Activated CD4-positive, alpha-beta T cell treated with anti-CD3 and anti-CD28 coated beads, Interleukin-2, amount 10 ng/mL, durations not matched to agents 7 days and 5 days (primary cell): ENCODE measurements at places on chromosomes 4 and X. TPM values are rescaled to one million over a fixed set of nuclear protein-coding genes. Genes with fewer than 3 reads are reported as not detected.
A peak's percentile ranks its signal among the peaks of the same experiment; 100 is the strongest.

DNA sequence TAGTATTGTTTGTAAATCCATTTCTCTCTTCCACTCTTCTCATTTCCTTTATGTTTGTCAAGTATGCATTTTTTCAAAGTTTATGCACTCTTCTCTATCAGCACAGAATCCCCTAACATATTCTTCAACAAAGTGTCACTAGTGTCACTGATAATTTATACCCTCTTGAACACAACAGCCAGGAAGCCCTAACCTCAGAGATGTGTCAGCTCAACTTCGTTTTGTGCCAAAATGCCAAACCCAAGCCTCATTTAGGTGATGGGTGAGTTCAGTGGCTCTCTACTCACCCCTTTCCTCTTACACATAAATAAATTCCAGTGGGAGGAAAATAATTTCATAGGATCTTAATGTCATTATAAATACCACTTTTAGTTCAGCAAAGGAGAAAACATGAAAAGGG, 22.4 kb upstream of the P2RY10 start:
- DNase-seq: no peak

DNA sequence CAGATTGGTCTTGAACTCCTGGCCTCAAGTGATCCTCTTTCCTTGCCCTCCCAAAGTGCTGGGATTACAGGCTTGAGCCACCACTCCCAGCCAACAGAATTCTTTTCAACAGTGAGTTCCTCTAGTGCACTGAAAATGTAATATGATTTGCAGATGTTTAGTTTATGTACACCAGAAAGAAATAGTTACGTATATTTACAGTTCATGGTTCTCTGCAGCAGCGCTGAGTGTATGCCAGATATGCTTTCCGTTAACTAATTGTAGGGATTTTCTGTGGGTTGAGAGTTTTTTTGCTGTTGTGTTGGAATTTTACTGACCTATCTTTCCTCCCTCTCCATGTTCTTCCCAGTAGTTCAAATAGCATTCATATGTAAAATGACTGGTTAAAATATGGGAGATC, 44.0 kb downstream of the GAB1 start:
- no peak for DNase-seq

- no peak for DNase-seq
Measured at GRCh38 chr4:143538979-143539669, 25.6 kb downstream of the SMARCA5 start.

DNA sequence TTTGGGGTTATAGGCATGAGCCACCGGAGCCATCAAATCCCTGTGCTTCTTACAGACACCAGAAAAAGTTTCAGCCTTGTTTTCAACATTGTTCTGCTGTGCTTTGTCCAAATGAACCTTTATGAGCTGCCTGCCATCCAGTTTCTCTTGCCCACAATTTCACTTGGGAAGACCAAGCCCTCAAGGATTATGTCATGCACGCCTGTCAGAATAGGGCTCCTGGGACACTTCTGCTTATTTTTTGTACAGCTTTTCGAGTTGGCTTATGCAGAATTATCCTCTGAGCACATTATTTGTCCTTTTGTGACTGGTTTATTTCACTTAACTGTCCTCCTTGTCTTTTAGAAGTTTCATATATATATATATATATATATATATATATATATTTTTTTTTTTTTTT, 16.2 kb downstream of the UBE2K start:
- DNase-seq: no peak

DNA sequence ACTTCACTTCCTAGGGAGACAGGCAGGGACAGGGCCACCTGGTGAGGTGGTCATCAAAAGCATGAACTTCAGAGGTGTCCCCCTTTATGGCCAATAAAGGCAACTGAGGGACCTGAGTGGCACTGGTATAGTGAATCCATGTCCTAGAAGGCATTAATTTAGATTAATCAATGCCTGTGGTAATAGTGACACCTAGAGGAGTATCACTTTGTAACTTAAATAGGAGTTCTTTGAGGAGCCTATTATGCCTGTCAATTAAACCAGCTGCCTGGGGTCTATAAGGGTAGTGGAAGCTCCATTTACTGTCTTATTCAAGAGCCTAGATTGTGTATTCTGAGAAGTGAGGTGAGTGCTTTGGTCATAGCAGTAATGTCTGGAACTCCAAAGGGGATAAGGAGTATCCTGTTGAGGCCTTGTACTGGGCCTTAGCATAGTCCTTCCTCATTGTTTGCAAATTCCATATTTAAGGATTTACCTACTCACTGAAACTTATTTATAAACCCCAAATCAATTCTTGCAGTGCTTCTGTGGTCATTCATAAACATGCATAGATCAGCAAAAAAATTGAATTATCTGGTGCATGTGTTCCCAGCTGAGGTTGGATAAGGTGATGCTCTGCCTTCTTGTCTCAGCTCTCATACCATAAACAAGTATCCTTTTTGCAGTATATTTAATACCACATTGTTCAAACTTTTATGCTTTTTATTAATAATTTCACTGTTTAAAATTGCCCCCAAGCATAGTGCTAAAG, 213.8 kb upstream of the RADX start:
- DNase-seq: no peak

GRCh38 chr4:20829617-20830357, 129.5 kb downstream of the PACRGL start:
- DNase-seq: no peak

- no peak for DNase-seq
Measured at GRCh38 chrX:69089203-69089602, 76.0 kb downstream of the PJA1 start.

DNA sequence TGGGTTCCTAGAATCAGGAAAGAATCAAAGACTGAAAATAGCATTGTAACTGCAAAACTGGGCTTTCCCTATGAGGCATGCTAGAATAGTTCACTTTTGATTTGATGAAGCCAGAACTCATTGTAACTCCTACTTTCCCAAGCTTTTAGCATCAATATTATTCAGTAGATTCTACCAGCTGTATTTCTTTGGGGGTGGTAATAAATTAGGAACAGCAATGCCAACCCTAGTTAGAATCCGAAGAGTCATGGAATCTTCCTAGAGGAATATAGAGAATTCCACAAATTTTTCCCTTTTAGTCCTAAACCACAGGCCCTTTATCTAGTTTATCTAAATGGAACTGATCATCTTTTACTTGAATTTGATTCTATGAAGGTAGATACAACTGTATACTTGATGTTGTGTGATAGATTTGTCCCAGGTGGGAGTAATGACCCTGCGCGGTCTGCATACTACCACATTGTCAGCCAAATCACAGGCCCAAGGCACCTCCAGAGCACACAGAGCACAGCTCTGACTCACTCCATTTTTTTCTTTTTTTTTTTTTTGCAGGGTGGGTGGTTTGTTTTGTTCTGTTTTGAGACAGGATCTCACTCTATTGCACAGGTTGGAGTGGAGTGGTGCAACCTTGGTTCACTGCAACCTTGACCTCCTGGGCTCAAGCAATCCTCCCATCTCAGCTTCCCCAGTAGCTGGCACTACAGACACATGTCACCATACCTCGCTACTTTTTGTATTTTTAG, 66.6 kb downstream of the EDNRA start:
- no peak for DNase-seq

DNA sequence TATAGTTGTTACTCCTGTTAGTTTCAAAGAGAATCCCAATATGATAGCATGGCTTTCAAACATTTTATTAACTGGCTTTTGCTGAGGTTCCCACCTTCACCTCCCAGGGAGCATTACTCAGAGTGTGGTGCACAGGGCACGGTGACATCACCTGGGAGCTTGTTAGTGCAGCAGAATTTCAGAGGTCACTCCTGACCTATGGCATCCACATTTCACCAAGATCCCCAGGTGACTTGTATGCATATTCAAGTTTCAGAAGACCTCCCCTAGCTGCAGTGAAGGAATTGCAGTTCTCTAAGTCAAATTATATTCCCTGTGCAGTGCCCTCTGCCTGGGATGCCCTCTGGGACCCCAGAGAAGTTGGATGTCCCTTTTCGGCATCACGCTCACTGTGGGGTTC, 29.7 kb upstream of the LNX1 start:
- no peak for DNase-seq

DNA sequence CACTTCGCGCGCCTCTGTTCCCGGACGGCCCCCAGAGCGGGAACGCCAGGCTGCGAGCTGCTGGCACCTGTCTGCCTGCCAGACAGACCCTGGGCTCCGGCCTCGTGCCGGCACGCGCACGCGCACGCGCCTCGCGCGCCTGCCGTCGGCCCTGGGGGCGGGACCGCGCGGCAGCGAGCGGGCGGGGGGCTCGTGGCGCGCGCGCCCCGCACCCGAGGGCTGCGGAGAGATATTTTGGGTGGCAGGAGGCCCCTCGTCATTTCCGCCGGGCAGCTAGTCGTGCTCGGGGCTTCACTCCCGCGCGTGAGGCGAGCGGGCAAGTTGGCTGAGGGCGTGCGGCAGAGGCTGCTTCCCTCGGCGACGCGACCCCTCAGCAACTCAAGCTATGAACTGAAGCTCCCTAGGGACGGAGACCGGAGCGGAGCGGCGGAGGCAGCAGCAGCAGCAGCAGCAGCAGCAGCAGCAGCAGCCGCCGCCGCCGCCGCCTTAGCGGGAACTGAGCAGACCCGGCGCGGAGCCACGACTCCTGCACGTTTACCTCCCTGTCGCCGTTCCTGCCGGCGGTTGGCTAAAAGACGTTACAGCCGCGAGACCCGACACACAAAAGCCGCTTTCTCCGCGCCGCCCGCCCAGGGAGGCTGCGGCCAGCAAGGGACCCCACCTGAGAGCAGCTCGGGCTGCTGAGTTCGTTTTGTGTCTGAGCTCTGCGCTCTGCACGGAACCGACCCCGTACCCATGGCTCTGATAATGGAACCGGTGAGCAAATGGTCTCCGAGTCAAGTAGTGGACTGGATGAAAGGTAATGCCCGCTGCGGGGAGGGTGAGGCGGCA, at the start of gene CNKSR2:
Gene CNKSR2, plus strand, starts transcription at position 256 of the 831 bp plus-strand sequence. Its CDS starts 480 bp downstream, at position 736.
- DNase-seq: peak; percentile 66

DNA sequence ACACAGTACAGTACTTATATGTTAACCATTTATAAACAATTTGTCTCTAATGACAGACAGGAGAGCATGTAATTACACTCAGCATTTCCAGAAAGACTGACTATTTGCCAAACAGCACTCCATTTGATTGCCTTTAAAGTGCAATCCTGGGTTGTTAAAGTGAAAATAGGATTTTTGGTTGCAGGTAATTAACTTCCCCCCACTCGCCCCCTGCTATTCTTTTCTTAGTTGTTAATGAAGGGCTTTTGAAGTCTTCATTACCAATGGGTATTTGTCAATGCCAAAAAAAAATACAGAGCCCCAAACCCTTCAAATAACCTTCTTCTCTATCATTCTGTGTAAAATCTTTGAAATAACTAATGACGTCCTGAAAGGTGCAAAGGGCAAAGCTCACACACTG, 825.6 kb downstream of the STPG2 start:
- no peak for DNase-seq

DNA sequence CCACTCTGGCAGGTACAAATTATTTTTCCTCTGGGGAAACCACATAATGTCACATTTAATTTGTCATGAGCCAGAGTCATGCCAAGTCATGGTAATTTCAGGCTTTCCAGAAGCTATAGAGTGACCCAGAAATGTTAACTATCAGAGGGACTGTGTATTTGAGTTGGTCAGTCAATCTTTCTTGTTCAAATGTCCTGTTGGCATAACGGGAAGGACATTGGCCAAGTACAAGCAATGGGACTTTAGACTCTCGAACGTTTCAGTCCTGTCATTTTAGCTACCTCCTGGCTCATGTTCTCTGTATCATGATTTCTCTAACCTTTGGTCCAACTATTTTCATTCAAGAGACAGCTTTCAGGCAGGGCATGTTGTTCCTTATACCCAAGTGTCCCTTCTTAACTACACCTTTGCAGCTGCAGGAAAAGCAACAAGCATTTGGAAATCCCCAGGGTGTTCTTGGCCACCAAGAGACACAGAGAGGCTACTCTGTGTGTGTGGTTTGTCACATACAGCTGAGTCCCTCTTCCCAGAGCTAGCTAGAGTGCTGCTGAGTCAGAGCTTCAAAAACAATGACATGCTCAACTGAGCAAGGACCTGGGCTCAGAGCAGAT, 142.6 kb downstream of the EGF start:
- DNase-seq: peak; percentile 12

GRCh38 chr4:6794189-6794588, 11.7 kb downstream of the KIAA0232 start:
- DNase-seq: no peak

DNA sequence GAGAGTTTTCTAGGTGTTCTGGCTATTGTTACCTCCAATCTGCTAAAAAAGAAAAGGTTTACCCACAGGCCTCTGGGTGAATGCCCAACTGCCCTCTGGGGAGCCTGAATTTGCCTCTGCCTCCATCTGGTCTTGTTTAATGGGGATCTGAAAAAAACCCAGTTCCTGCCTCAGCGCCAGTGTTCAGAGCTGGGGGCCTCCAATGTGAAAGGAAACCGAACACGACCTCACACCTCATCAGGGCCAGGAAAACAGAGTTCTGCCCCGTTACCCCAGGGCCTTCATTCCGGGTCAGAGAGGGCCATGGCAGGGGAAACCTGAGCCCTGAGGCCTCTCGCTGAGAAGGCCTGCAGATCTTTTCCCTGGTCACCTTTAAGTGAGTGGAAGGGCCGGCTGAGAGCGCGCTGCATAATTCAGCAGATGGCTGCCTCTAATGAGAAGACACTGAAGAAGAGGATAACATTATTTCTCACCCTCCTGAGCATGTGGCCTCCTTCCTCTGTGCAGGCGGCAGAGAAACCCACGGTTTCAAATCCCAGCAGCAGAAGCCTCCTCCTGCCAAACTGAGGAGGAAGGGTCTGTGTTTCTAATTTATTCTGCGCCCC, 6.8 kb downstream of the SEPTIN6 start:
- no peak for DNase-seq

- no peak for DNase-seq
Measured at GRCh38 chr4:4492161-4492847, 49.5 kb downstream of the STX18 start.

DNA sequence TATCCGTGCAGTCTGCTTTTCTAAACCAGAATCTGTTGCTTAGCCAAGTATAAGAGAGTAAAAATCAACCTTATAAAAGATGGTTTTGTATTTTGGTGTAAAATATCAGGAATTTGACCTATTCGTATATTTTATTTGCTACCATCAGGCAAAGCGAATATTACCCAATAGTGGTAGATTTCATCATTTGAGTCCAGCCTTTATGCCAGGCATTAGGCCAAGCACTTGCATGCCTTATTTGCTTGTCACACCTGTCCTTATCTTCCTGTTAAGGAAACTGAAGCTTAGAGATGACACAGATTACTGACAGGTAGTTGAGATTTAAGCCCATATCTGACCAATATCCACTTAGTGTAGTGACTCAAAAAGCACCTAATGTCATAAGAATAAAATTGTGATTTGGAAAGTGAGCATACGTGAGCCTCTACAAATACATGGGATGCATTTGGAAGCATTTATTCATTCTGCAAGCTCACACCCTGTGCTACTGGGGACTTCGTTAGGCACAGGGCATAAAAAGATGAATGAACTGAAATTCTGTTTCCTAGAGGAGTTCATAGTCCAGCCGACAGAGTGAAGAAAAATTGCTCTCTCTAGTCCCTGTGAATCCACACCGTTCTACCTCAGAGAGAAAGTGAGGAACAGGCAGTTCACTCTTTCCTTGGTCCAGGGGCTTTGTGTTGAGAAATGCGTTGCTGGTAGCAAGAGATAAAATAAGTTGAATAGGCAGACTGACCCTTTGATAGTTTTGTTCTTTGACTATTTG, 2.3 kb upstream of the RNF212 start:
- no peak for DNase-seq

Gene POLN
- 3.3 TPM for total RNA-seq

Gene ABCG2
- 1.1 TPM for total RNA-seq

Gene LIMCH1
- total RNA-seq: not detected

Gene KLHL5
- 23.6 TPM for total RNA-seq

Gene ZMAT1
- total RNA-seq: 5.8 TPM

Gene FAM184B
- not detected for total RNA-seq

Gene PPP1R2C
- not detected for total RNA-seq

Gene EPGN
- total RNA-seq: 0.67 TPM
